Stimulated activated CD4-positive, alpha-beta T cell treated with anti-CD3 and anti-CD28 coated beads, Interleukin-2, amount 100 ng/mL, for 48 hours (primary cell): ENCODE measurements at places on chromosomes 1 and 21.

GRCh38 chr1:229183588-229183987, 87.3 kb upstream of the RAB4A start:
- DNase-seq, result no peak

- no peak for DNase-seq
These were observed 282.6 kb upstream of the DPYD start for GRCh38 chr1:98203466-98203865.

GRCh38 chr21:35011681-35012080, 37.4 kb downstream of the RUNX1 start:
- DNase-seq, result no peak

DNA sequence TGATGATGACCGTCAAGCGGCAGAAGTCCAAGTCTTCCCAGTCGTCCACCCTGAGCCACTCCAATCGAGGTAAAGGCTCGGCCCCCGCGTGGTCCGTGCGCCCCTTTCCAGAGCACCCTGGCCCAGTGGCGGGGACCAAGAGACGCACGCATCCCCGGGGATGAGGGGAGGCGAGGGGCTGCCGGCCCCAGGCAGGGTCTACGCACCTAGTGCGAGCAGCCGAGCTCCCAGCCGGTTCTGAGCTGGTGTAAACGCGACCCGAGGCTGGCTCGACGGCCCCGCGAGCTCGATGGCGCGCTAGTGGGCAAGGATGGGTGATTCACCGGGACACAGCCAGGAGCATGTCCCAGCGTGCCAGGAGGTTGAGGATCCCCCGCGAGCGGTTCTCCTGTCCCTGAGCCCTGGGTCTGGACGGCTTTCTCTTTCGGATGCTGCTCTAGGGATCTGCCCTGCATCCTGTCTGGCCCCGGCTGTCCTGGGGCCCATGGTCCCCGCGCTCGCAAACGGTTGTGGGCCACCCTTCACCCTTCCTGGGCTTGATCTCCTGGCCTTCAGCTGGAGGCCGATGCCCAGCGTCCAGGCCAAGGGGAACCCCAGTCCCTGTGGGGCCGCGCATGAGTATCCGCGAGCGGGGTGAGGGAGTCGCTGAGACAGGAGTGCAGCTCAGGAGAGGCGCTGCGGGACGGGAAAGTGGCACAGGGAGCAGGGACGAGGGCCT, 689 bp downstream of the PKP1 start:
- no peak for DNase-seq

GRCh38 chr1:2404142-2404889, 8.0 kb downstream of the PEX10 start:
- no peak for DNase-seq

DNA sequence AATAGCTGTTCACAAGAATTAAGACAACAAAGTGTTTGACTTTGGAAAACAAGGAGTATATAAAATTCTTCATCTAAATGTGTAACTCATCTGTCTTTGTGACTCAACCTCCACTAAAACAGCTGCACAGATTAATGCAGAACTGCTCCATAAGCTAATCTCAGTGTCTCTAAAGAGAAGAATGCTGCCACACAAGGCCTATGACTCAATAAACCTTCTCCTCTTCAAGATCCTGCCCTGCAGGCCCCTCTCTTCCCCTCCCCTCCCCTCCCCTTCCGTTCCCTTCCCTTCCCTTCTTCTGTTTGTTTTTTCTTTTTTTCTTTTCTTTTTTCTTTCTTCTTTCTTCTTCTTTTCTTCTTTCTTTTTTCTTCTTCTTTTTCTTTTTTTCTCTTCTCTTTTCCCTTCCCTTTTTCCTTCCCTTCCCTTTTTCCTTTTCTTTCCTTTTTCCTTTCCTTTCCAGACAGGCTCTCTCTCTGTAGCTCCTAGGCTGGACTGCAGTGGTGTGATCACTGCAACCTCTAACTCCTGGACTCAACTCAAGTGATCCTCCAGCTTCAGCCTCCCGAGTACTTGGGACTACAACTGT, 1052.8 kb downstream of the BRINP3 start:
- DNase-seq, result no peak

- DNase-seq, result no peak
These were observed 117.5 kb downstream of the PRDM16 start for GRCh38 chr1:3186526-3186921.

DNA sequence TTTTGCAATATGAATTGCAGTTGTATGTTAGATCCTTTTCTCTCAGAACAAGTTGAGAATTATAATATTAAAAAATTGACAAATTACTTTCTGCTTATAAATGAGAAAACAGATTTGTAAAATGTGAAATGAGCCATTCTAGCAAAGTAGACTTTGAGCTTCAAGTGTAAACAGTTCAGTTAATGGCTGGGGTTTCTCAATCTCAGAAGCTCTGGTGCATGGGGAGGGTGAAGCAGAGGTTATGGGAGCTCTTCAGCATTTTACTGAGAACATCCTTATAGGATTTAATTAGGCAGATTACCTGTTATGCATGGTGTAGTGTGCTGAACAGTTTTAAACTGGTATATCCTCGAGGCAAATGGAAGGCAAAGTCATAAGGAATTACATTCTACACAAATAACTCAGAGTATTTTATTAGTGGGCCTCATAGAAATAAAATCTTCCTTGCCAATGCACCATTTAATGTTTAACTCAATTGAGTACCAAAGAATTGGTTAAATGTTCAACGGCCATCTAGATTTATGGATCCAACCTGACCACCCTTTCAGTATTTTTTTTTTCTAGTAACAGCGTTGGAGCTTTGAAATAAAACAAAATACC, 1143.6 kb upstream of the ADGRL2 start:
- DNase-seq, result no peak

DNA sequence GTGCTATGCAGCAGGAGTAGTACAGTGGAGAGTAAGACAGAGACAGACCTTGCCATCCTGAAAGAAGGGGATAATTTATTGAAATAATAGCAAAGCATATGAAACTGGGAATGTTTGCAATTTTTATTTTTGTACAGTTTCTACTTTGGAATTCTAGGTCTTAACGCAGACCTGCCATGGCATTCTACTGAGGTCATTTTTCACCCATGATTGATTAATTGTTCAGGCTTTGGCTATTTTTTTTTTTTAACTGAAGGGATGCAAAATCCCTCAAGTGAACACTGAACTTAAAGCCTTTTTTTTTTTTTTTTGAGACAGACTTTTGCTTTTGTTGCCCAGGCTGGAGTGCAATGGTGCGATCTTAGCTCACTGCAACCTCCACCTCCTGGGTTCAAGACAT, 27.1 kb downstream of the MTF2 start:
- no peak for DNase-seq

GRCh38 chr1:150192012-150192411, 42.3 kb downstream of the PLEKHO1 start:
- no peak for DNase-seq

GRCh38 chr1:156489166-156489934, 11.2 kb downstream of the MEF2D start:
- DNase-seq, result no peak

GRCh38 chr1:87941337-87941946, 612.8 kb downstream of the LMO4 start:
- DNase-seq, result no peak

DNA sequence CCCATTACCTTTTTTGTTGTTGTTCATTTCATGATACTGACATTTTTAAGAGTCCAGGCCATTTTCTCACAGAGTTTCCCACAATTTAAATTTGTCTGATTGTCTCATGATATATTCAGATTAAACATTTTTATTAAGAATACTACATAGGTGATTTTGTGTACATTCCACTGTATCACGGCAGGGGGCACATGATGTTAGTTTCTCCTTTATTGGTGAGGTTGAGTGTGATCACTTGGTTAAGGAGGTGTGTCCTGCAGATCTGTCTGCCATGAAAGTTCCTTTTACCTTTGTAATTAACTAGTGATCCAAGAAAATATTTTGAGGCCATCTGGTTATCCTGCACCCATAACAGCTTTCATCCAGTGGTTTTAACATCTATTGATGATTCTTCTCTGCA, 11.8 kb downstream of the RTCA start:
- DNase-seq, result no peak

GRCh38 chr1:223179786-223180185, 36.7 kb upstream of the TLR5 start:
- DNase-seq, result no peak

GRCh38 chr1:41704196-41704595, 214.5 kb downstream of the HIVEP3 start:
- DNase-seq, result no peak

DNA sequence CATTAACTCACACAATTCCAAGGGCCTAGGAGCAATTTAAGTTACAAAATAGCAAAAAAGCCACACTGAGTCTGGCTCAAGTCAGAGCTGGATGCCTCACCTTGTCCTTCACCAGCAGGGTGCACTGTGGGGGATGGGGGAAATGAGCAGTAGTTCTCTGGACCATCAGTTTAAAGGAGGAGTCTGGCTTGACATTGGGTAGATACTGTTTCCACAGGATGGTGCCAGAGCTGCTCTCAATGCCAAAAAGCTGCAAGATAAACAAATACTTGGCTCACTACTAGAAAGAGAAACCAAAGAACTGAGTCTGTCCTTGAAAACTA, 18.8 kb downstream of the EMC1 start:
- no peak for DNase-seq

DNA sequence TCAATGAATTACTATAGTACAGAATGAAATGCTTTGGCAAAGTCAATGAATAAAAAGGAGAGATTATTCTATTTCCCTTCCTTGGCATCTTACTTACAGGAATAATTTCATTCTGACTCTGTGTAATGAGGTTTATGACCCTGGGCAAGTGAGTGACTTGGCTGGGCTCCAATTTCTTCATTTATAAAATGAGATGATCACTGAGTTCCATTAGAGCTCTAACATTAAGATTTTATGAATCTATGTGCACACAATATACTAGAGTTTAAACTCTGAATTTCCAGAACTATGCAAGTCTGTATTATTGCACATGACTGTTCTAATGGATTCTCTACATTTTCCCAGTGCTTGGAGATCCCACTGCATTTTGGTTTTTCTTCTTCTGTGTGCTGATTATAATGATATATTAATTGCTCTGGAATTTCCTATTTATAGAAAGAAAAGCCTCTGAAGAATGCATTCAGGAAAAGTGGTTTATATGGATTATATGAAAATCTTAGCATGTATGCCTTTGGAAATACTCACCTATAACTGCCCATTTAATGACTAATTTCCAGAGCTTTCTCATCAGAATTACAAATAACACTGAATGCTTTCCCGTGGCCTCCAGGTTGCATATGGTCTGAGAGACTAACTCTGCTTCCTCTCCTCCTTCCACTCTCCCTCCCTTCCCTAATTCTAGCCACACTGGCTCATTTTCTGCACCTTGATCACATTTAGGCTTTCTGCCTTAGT, 97.4 kb upstream of the CHRM3 start:
- no peak for DNase-seq

- no peak for DNase-seq
These were observed 10.2 kb downstream of the ATP1A2 start for GRCh38 chr1:160125746-160126145.

DNA sequence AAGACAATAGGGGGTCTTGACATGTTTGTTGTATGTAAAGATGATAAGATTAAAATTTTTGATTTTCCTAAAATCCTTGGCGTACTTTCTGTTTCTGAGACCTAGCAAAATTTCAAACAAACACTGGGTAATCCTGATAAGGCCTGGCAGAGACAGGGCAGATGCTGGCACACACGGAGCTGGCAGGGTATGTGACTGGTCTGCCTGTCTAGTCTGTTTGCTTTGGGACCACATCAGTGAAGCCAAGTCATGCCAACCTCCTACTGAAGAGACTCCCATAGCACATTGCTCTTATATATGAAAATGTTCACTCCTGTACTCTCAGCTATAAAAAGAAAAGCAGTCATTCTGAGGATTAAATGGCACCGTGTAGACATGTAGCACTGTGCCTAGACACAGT, 14.1 kb downstream of the TOR3A start:
- no peak for DNase-seq

DNA sequence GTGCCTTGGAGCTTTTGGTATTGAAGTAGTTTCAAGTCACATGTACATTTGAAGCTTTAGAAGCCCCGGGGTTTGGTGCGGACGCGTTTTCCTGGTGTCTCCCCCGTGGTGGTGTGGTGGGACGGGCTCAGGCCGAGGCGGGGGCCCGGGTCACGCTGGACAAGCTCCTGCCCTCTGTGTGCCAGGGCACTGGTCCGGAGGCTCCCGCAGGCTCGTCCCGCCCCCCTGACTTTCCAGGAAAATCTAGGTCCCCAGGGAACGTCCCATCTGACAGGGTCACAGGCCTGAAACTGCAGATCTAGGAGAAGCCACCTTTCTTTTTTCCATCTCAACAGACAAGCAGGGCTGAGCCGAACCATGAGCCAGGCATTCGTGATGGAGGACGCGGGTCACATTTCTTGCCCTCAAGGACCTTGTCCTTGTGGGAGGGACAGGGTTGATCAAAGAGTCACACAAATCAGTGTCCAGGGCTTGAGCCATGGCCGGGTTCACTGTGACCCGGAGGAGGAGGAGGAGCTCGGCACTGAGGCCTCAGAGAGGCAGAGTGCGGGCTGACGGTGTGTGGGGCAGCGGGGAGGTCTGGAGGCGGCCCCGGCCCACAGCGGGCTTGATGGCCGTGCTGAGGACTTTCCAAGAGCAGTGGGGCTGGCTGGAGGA, 1.6 kb downstream of the DMRTB1 start:
- no peak for DNase-seq

GRCh38 chr1:26838474-26839338, 12.2 kb downstream of the ZDHHC18 start:
- peak; percentile 49 for DNase-seq
